ENCODE measurements at places on chromosomes 2 and 18.

DNA sequence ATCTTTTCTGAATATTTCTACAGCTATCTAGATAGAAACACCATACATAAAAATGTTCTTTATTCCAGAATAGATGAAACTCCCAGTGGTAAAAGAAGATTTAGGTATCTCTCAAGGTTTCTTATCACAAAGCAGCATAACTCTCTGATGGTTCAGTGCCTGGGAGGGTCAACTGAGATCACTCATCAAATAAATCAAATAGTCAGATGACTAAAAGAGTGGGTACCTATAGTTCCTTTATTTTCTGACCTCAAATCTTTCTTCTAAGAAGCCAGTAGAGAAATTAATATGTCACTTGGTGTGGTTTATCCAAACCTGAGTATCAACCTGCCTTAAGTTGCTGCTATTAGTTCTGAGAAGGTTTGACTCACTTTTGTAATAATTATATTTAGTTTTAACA lies 120.9 kb downstream of the TMEFF2 start:
- DNase-seq: no peak

DNA sequence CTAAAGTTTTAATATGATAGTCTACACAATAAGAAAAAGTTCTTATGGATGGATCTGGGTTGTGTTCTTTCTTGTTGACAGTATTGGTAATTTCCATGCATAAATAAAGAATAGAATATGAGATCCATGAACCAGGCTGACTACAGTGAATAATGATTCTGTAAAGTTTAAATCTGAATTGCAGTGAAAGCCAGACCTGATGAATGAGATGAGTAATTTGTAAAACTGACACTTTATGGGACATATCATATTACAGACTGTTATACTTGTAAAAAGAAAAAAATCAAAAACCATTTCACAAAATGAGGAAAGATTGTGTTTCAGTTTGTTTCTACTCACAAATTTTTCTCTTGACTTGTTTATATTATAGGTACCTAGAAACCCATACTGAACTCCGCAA lies 164.9 kb upstream of the SCN7A start:
- no peak for DNase-seq

DNA sequence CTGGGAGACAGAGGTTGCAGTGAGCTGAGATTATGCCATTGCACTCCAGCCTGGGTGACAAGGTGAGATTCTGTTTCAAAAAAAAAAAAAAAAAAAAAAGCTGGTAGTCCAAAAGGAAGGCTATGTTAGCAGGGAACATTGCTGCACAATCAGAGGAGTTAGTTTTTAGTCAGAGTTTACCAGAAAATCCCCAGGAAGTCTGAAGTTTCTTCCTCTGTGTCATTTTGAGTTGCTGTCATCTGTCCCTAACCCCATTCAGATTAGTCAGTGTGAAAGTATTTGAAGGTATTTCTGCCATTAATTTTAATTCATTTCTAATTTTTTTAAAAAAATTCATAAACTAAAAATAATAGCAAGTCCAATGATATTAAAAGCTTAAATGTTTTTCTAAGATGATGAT lies 33.5 kb upstream of the CERS6 start:
- DNase-seq: no peak

DNA sequence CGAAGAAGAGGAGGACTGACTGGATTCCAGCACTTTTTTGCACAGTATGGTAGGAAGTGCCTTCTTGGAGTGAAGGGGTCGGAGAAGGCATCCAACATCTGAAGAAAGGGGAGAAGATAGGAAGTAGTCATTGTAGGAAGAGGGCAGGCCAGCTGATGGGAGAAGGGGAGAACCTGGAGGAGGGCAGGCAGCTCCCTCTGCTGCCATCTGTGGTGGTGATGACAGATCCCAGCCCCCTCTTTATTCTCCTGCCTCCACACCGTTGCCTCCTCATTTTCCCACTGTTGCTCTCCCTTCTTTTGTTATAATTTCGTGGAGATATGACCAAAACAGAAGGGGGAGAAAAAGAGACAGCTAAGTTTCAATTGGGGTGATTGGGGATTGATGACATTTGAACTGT lies 2.9 kb upstream of the SCYGR2 start:
- DNase-seq: no peak

- no peak for DNase-seq
These were observed 1.5 kb downstream of the C18orf54 start for GRCh38 chr18:54359233-54359632.

- no peak for DNase-seq
These were observed 21.8 kb upstream of the CNRIP1 start for GRCh38 chr2:68341583-68341982.

DNA sequence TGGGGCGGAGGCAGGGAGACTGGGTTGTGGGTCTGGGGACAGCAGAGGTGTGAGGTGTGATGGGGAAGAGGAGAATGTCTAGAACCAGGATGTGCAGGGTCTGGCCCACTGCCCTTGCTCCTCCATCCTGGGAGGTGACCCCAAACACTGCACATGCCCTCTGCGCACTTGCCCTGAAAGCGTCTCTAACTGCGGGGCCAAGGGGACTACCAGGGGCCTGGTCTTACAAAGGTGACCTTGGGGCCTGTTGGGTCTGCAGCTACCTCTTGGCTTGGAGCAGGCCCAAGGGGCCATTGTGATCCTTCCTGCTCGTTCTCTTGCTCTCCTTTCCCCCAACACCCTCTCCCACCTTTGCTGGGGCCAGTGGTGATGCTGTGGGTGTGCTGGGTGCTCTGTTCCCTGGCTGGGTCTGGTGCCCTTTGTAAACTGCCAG lies 48.0 kb upstream of the FAHD2A start:
- no peak for DNase-seq

DNA sequence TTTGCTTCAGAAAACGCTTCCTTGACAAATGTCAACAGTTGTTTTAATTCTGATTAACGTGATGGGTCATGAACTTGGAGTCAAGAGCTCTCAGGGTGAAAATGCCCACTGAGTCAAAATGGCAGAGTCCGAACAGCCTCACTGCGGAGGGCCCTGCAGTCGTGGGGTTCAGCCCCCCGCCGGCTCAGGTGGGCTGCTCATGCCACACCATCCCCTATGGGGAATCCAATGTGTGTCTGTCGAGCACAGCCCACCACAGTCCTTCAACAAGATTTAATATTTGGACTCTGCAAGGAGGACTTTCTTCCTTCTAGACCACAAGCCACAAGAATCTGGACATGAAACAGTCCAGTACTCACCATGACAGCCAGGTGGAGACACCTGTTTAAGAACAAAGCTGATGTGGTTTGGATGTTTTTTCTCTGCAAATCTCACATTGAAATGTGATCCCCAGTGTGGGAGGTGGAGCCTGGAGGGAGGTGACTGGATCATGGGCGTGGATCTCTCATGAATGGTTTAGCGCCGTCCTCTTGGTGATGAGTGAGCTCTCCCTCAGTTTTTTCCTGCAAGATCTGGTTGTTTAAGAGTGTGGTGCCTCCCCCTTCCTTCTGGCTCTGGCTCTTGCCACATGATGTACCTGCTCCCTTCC lies 201.0 kb downstream of the NDUFA10 start:
- no peak for DNase-seq

GRCh38 chr2:70620020-70620419 lies 66.4 kb upstream of the TGFA start:
- DNase-seq: no peak

- DNase-seq: no peak
These were observed 88.1 kb upstream of the KLF7 start for GRCh38 chr2:207253666-207254345.

DNA sequence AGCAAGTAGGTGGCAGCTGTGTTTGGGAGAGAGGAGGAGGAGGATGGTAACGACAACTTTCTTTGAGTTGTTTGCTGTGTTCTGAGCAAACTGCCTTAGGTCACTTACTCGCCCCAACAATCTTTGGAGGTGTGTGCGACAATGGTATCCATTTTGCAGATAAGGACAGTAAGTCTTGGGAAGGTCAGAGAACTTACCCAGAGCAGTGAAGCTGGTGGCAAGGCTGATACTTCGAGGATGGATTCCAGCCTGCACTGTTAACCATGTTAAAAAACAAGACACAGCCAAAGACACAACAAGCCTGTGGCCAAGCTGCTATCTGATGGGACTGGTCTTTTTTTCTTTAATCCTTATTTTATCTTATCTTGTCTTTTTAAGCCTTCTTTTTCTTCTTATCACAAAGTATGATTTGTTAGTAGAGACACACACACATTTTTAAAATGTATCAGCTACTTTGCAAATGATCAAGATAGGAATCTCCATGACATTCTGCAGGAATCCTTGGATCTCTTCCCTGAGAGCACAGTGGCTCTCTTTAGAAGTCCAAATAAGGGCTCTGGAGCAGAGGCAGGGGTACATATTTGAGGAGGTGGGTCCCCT lies 27.9 kb downstream of the CNDP1 start:
- DNase-seq: no peak

GRCh38 chr2:10236571-10237391 lies 65.9 kb upstream of the HPCAL1 start:
- no peak for DNase-seq

- no peak for DNase-seq
These were observed 7.0 kb upstream of the LDLRAD4 start for GRCh38 chr18:13211534-13211933.

GRCh38 chr18:22912835-22913234 lies 20.3 kb upstream of the RBBP8 start:
- no peak for DNase-seq

DNA sequence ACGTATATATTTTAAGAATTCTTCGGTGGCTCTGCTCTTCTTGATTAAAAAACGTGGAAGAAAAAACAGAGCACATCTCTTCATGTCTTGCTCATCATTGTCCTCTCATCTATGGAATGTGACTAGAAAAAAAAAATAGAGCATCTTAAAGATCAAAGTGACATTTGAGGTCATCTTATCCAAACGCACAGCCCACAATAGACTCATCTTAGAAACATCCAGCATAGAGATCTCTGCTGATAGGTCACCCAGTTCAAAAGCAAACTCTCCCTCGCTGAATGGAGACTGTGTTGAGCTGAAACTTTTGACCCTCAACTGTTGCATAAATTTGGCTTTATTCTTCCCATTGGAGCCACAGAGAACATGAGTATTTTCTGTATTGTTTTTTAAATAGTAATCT lies 65.2 kb downstream of the CMPK2 start:
- DNase-seq: no peak

- DNase-seq: no peak
These were observed 44.2 kb downstream of the WDPCP start for GRCh38 chr2:63544017-63544627.

- peak; percentile 29 for DNase-seq
These were observed 54.2 kb upstream of the SEMA4C start for GRCh38 chr2:96923810-96924774.

DNA sequence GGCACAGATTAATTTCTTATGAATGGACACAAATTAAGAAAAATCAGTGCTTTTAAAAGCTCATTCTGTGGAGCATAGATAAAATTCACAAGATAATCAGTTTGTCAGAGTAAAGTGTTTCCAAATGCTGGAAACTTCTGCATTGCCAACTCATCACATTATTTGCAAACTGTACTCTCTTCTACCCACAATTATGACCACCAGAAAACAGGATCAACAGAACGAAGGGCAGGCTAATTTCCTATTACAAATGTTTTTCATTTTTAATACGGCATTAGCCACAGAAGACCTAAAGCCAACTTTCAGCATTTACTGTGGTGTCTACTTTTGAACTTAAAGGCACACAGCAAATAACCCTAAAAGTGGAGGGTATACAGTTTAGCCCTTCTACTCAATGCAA lies 6.0 kb downstream of the IRS1 start:
- DNase-seq: no peak

GRCh38 chr2:136233298-136233697 lies 115.3 kb upstream of the CXCR4 start:
- no peak for DNase-seq

- DNase-seq: no peak
These were observed 109.3 kb upstream of the LINC00305 start for GRCh38 chr18:64258111-64258650.

- no peak for DNase-seq
These were observed 84.5 kb downstream of the SPRED2 start for GRCh38 chr2:65347913-65348312.

GRCh38 chr2:177282787-177283572 lies 18.5 kb upstream of the NFE2L2 start:
- no peak for DNase-seq

- no peak for DNase-seq
These were observed 46.7 kb downstream of the LDLRAD4 start for GRCh38 chr18:13265008-13265910.

Data from CD4-positive, alpha-beta memory T cell (primary cell).